C1 segment of cervical spinal cord (tissue), 14 donors: ENCODE measurements at places on chromosomes 5 and 9.

DNA sequence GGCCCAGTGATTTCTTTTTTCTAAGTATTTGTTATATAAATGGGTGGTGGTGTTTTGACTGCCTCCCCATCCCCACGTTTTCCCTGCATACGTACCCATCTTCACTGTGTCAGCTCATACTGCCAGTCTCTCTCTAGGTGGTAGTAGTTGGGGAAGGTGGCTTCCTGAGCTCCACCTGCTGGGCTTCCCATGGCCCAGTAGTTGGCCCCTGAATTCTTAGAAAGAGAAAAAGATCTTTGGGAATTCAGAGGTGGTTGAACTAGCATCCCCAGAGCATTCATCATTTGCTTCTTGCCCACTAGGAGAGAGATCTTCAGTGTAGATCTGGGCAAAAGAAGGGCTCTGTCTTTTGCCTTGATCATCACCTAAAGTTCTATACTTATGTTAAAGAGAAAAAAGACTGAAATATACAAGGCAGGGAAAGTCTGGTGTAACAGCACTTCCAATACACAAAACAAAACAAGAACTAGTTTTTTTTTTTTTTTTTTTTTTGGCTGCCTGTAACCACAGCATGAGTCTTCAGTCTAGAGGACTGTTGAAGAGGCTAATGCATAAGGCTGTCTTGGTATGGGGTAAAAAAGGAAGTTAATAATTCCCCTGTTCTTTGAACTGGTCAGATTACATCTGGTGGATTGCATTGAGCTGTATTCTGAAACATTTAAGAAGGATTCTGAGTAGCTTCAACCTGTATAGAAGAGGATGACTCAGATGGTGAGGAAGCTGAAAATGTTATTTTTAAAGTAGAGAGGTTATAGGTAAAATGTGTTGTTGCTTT is 128.7 kb downstream of the ATG10 start:
- DNase-seq: no peak

DNA sequence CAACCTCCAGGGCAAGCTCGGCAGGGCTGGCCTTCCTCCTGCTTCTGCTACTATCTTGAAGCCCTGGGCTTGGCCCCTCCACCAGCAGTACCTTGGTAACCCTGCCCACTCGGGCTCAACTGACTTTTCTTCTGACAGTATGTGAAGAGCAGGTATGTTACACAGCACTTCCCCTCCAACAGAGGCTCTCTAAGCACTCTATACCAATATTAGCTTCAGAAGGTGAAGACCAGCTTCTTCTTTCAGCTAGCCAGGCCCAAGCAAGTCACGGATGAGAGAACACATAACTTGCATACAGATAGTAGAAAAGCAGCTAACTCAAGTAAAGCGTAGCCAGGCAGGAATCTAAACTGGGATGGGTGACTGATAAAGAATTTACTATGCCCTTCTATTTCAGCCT is 64.3 kb downstream of the FEM1C start:
- no peak for DNase-seq

- no peak for DNase-seq
These were observed 7.7 kb downstream of the AMBP start for GRCh38 chr9:114070188-114071103.

- DNase-seq: no peak
These were observed 14.0 kb downstream of the IRGM start for GRCh38 chr5:150860246-150860821.

DNA sequence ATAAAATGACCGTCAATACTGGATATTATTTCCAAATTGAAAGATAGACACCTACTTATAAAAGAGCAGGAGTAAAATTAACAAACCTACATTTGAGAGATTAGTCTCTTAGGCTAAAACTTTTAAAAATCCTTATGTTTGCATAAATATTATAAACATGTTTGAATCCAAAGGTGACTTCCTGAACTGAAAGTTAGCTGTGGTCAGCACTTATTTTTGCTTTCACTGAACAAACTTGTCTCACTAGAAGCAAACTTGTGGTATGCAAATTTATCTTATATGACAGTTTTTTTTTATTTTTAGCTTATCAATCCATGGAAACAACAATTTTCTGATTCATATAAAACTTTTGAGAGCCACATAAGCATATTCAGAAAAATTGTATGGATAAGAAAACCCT is 502.6 kb upstream of the COX7C start:
- DNase-seq: no peak

- no peak for DNase-seq
These were observed 424.1 kb upstream of the CD180 start for GRCh38 chr5:67620424-67621397.

DNA sequence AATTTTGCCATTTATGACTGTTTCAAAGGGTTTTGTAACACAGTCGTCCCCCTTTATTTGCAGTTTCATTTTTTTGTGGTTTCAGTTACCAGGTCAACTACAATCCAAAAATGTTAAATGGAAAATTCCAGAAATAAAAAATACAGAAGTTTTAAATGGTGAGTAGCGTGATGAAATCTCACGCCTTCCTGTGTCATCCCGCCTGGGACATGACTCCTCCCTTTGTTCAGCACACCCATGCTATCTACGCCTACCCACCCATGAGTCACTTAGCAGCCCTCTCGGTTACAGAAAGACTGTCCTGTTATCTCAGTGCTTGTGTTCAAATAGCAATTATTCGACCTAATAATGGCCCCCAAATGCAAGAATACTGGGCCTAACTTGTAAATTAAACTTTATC is 765.3 kb upstream of the ADAMTS16 start:
- no peak for DNase-seq
